ENCODE measurements at places on chromosomes 7 and 10. TPM values are rescaled to one million over a fixed set of nuclear protein-coding genes. Genes with fewer than 3 reads are reported as not detected.

GRCh38 chr7:70618020-70618551, 513.9 kb upstream of the GALNT17 start:
- DNase-seq, result no peak

DNA sequence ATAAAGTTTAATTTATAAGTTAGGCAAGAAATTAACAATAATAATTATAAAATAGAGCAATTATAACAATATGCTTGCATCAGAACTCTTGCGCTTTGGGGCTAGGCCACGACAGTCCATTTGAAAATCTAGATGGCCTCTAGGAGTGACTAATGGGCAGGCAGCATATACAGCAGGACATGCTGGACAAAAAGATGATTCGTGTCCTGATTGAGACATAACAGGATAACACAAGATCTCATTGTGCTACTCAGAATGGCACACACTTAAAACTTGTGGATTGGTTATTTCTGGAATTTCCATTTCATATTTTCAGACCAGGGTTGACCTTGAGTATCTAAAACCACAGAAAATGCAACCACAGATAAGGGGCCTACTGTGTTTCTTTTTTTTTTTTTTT, 27.5 kb downstream of the CTNNA3 start:
- DNase-seq, result no peak

DNA sequence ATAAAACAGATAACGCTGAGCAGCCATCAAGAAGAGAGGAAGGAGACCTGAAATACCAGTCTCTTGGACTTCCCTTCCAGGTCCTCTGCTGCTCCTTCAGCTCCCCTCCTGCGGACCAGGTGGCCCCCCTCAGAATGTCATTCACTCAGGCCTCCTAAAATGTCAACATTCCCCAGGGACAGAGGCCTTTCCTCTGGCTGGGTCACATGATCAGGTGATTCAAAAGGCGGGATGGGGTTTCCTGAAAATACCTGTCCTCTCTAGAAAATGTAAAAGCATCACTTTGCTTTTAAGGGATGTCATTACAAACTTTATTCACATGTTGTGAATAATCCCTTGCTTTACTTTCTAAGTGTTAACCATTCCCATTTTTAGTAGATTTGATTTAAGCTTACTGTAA, 311.1 kb downstream of the INHBA start:
- no peak for DNase-seq

- DNase-seq, result no peak
These were observed 514.6 kb upstream of the FOXK1 start for GRCh38 chr7:4167385-4167910.

Gene KLF14
- 1.5 TPM for polyA plus RNA-seq
